ENCODE measurements at places on chromosomes 2 and 18.

DNA sequence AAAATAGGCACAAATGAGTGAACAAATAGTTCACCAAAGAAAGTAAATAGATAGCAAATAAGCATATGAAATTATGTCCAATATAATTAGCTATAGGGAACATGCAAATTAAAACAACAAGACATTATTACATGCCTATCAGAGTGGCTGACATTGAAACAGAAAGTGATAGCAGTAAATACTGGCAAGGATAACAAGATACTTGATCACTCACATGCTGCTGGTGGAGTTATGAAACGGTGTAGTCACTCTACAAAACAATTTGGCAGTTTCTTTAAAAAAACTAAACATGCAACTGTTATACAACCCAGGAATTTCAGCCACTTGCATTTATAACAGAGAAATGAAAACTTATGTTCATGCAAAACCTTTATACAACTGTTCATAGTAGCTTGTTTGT lies 439.2 kb upstream of the ACVR2A start:
- DNase-seq: no peak

DNA sequence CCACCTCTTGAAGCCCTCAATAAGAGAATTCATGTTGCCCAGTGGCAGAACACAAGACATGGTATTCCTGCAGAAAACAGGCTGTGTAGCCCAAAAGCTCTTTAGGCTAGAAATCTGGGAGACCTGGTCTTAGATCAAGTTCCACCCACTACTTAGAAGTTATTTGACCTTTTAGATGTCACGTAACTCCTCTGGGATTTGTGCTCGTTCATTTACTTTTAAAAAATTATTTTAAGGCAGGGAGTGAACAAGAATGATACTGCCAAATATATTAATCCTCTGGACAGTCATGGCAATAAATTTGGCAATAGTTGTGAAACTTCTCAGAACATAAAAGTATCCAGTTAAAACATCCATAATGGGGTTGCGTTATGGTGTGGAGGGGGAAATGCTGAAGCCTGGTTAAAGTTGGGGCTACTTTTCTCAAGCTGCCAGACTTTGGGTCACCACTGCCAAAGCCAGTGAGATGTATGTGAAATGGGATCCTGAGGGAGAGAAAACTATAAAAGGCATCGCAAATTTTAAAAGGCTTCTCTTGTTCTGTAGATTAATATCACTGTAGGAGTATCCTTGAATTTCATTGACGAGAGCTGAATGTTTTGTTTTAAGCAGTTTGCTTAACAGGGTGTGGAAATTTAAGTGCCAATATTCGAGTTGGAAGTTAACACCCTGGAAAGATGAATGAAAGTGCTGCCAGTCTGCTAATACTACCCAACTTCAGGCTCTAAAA lies 15.8 kb downstream of the DAPL1 start:
- no peak for DNase-seq

- DNase-seq: no peak
Measured at GRCh38 chr2:8481463-8482009, 200.3 kb upstream of the ID2 start.

DNA sequence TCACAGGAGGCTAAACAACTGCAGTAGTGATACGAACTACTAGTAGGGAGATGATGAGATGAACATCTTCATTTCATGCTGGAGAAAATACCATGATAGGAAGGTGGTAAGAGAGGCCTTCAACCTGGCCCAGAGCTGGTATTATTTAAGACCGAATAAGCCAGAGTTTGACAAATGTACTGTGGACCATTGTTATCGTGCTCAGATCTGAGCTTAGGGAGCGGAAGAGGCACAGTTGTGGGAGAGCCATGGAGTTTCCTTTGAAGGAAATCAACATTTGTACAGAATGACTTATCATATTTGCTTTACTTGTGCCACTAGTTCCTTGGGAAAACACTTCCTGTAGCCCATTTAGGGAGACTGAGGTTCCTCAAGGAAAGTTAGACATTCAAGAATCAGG lies 260.6 kb upstream of the TNP1 start:
- no peak for DNase-seq

DNA sequence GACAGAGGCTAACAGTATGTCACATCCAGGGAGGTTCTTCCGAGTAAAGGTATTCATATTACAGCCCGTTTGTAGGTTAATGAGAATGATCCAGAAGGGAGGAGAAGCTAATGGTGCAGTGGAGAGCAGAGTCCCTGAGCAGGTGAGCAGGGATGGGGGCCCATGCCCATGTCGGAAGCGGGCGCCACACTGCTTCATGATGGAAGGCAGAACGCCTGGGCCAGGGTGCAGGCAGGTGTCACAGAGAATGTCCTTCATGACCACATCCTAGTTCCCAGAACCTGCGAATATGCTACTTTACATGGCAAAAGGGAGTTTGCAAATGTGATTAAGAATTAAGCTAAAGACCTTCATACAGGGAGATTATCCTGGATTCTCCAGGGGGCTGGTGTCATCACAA lies 4.0 kb downstream of the HES6 start:
- no peak for DNase-seq

GRCh38 chr2:37588316-37588777 lies 83.1 kb downstream of the CDC42EP3 start:
- DNase-seq: no peak

GRCh38 chr18:43964666-43965065 lies 687.4 kb upstream of the SYT4 start:
- DNase-seq: no peak

DNA sequence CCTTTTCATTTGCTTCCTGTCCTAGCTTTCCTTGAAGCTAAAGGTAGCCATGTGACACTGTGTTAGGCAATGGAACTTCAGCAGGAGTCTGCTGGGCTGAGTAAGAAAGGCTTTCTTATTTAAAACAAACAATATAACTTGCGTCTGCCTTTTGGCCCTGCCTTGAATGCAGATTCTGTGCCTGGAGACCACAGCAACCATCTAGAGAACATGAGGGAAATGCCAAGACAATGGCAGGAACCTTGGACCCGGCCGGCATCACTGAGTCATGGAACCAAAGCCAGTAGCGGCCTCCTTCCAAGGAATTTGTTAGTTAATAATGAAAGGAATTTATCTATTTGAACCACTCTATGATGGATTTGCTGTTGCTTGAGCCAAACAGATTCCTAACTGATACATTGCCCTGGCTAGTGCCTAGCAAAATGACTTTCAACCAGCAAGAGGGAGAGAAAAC lies 207.5 kb upstream of the EPHA4 start:
- no peak for DNase-seq

GRCh38 chr18:35481960-35482366 lies 15.8 kb downstream of the INO80C start:
- DNase-seq: no peak

GRCh38 chr2:54099829-54100585 lies 15.4 kb upstream of the ACYP2 start:
- no peak for DNase-seq

DNA sequence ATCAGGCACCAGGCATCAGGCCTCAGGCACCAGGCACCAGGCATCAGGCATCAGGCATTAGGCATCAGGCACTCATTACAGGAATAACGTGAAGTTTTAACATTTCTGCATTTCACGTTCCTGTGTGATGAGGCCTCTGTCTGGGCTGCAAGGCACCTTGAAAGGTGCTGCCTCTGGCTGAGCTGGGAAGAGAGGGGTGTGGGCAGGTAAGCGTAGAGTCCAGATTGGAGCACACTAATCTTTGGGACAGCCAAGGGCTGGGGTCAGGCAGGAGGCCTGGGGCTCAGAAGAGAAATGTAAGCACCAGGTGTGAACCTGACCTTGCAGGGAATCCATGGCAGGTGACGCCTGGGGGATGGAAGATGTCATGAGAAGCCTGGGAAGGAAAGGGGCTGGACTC lies 25.3 kb upstream of the SNTG2 start:
- DNase-seq: no peak

DNA sequence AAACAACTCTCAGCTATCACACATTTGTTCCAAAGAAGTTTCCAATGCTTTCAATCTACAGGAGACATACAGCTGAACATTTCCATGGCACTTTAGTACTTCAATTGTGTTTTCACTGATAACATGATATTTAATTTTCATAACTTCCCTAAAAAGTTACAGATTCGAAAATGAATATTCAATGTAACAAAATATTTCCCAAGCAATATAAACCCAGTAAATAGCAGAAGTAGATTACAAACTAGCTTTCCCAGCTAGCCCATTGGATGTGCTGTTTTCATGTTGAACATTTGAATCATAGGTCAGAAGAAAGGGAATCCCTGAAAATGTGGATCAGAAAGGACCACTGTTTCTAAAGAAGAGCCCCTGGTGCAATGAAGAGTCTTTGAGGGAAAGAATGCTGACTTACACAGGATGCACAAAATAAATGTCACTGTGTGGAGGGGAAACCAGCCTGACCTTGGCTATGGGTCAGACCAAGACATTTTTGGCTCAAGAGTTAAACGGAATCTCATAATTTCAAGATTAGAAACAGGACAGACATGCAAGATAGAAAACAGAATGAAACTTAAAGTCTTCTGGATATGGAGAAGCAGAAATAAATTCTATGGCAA lies 22.5 kb downstream of the CYTIP start:
- DNase-seq: no peak

GRCh38 chr2:162422894-162423293 lies 79.0 kb downstream of the GCA start:
- DNase-seq: no peak

GRCh38 chr2:233005096-233005495 lies 8.0 kb downstream of the NGEF start:
- DNase-seq: no peak

Measured in NCI-H1694 treated with DMSO at 0.1 percent for 48 hours (cell line).